Astrocyte (in vitro differentiated cells and primary cell): ENCODE measurements at places on chromosomes 4 and X.

- DNase-seq: no peak
Measured at GRCh38 chr4:4204401-4204745, 22.4 kb downstream of the OTOP1 start.

GRCh38 chr4:7159923-7160322 is 32.4 kb upstream of the SORCS2 start:
- DNase-seq: no peak

DNA sequence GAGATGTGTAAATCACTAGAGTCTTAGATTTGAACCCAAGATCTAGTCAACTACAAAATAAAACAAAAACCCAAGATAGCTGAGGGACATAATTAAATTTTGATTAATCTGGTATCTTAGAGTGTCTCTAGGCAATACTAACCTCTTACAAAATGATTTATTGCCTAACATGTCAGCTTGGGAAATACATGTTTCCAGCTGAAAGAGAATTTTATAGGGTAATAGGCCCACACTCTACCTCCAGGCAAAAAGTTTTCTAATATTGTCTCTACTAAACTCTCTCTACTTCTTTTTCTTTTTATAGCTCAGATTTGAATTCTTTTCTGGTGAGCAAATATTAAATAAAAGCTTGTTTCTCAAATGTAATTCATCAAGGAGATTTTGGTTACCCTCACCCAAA is 263.2 kb downstream of the IL15 start:
- DNase-seq: no peak

DNA sequence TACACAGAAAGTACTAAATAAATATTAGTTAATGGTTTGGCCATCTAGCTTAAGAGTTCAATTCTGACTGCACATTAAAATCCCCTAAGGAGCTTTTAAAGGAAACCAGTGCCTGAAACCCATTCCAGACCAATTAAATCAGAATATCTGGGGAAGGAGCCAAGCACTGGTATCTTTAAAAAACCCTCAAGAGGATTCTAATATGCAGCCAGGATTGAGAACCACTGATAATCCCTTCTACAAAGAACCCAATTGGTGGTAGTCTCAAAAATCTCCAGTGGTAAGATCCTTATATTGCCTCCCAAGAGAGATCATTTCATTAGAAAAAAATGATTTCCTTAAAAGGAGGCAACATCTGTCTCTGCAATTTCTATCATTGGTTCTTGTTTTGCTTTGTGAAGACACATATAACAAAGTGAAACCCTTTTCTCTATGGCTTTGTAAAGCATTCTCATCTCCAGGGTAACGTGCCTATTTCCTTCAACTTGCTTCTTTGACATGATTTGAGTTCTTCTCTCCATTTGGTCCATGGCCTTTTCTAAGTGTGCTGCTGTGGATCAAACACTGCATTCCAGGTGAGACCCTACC is 3.5 kb downstream of the GPR34 start:
- peak; percentile 49 for DNase-seq

DNA sequence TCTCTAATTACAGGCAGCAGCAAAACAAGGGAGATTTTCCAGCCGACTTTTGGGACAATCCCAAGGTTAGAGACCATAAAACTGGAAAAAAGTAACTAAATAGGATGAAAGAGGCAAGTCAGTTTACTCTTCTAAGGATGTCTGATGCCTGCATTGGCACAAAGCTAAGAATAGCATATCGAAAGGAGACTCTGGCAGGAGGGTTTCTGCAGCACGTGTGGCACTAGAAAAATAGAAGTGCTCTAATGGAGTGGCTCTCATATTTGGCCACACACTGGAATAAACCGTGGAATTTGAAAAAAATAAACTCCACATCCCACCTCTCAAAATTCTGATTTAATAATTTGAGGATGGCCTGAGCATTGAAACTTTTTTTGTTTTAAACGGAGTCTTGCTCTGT is 77.2 kb upstream of the ARSJ start:
- DNase-seq: no peak

DNA sequence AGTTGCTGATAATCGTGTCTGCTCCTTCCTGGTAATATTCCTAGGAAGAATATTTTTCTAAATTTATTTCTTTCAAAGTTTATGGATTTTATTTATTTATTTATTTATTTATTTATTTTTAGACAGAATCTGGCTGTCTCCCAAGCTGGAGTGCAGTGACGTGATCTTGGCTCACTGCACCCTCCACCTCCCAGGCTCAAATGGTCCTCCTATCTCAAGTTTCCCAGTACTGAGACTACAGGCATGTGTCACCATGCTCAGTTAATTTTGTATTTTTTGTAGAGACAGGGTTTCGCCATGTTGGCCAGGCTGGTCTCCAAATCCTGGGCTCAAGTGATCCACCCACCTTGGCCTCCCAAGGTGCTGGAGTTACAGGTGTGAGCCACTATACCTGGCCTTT is 48.9 kb downstream of the PDLIM5 start:
- DNase-seq: no peak

DNA sequence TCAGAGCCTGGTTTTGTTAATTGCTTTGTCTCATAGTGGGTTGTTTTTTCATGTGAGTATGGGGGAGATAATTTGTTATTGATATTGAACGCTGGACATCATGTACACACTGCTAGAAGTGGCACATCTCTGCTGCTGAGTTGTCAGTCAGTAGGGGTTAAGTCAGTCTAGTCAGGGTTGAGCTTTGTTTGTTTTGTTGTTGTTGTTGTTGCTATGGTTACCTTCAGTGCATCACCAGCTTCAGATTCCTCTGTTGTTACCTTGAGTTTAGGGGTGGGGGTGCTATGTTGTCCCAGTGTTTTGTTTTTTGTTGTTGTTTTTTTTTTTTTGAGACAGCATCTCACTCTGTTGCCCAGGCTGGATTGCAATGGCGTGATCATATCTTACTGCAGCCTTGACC is 9.9 kb downstream of the YIPF6 start:
- DNase-seq: no peak
